ENCODE measurements at places on chromosomes 11 and 22.

DNA sequence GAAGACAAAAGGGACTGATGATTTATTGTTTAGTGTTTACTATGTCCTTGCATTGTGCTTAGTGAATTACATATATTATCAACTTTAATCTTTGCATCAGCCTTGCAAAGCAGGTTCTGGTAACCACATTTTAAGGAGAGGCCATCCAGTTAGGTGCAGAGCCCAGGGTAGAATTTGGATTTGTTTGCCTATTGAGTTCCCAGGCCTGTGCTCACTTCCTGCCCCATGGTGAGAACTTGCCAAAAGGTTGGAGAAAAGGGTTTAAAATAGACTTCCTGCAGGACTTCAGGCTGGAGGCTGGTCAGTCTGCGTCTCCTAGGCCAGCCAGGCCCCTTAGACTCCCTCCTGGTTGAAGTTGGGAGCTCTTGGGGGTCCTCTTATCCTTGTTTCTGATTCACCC, 72.1 kb downstream of the ATXN10 start:
- DNase-seq = no peak

DNA sequence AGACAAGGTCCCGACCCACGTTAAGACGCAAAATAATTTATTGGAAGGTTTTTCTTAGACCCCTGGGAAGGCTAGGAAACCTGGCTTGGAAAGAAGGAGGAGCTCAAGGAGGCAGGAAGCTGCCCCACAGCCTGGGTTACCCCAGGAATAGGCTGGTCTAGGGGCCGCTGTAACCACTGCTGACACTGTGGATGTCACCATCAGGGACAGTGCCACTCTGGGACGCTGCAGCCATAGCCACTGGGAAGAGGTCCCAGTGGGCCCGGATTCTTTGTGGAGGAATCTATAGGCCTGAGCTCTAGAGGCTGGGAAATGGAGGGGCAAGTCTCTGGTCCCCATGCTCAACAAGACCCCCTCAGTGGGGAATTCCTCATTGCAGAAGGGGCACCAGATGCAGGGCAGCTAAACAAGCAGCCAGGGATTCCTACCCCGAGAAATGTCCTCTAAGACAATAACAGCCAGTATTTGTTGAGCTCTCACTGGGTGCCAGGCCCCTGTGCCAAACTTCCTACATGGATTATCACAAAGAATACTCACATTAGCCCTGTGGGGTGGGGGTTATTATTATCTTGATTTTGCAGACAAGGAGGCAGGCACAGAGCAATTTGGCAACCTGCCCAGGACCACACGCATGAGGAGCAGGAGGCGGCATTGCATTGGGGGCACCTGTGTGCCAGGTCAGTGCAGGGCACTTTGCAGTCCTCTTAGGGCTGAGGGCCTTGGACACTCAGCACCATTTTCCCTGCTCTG, 19.5 kb upstream of the CHKA start:
- DNase-seq = no peak

DNA sequence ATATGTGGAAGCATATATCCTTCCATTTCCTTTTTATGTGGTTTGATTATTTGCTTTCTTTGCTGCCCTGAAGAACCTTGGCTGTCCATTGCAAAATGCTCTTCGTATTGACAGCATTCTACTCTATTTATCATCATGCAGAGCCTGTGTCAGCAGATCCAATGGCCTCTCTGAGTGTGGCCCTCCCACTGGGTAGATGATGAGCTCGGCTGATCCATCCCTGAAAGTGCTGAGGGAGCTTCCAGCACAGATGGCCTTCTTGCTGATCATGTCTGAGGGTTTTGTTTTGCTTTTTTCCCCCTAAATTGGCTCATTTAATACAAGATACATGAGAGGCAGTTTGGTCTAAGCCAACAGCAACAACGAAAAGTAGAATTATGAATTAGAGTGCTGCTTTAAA, 181.0 kb downstream of the GRIA4 start:
- DNase-seq = no peak

- DNase-seq = no peak
These were observed 40.5 kb upstream of the NFAM1 start for GRCh38 chr22:42472671-42473070.

GRCh38 chr22:30348809-30349208, 7.9 kb downstream of the SF3A1 start:
- DNase-seq = no peak
